Hypothalamus (tissue), 51 donors: ENCODE measurements at places on chromosomes 3 and 15.

DNA sequence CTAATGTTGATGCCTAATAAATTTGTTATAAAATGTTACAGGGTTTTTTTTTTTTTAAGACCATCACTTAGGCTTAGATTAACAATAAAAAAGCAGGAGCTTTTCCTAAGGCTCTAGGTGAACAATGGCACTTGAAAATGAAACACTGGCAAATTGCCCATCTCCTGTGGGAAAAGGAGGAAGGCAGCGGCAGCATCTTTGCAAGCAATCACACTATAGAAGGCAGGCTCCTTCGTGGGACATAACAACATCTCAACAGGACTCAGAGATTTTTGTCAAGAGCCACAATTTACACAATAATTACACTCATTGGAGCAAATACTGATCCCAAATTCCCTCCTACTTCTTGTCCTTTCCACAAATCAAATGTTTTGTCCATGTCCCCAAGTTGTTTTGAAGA lies 646.7 kb downstream of the ROBO2 start:
- DNase-seq: no peak

DNA sequence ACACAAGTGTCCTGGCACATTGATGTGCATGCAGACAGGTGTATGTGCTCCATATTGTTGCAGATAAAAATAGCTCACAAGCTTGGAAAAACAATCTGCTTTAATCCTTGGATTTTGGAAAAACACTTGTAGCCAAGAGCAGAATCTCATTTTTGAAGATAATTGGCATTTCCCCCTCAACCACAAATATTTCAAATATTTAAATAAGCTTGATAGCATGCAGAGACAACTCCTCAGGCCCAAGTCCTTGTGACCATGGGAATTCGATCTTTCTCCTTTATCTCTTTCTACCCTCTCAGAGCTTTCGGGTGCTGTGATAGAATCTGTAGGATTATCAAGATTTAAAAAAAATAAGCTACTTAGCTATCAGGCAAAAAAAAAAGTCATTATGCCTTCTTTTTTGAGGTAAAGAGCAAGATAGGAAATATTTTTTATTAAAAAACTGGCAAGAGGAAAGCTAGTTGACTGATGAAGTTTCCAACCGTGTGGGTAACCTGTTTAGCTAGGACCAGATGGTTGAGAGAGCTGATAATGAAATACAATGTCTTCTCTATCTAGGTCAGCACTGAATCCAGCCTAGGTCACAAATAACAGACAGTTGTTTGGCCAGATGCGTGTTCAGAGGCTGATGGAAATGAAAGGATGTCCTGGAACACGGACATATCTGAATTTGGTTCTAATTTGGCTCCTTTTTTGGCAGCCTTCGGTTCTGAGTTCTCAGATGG lies 54.9 kb upstream of the SNRK start:
- DNase-seq: no peak

DNA sequence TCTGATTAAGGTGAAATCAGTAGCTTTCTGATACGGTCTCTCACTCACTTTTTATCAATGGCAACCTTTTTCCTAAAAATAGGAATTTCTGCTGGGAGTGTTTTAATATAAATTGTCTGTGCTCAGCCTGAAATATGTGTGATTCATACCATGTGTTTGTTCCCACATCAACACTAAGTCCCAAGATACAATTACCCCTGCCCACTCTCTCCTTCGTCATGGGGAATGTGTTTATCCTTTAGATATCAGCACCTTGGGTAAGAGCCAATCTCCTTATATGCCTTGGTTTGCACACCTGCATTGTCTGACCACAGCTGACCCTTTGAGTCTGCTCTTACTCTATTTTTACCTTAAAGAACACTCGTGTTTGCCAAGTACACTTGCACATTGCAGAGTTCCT lies 356.4 kb downstream of the LPP start:
- DNase-seq: no peak

GRCh38 chr3:146449076-146449475 lies 20.3 kb downstream of the PLSCR2 start:
- DNase-seq: no peak

DNA sequence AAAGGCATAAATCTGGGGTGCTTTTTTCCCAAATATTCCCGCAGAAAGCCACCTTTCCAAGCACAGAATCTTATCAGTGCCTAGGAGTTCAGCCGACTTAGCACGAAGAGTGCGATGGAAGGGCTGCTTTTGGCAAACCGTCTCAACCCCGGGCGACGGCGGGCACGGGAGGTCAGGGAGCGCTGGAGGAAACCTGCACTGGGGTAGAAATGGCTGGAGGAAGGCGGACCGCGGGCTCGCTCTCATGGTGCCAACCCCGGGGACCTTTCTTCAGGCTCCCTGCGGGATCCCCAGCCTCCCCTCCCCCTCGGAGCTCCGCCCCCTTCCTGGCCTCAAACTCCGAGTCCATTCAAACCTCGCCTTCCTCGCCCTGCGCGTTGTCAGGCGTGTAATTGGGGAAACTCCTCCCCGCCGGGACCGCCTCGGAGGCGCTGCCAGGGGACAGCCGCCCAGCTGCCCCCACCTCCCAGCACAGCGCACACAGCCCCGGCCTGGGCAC lies at the start of gene GABRG3:
TSS of gene GABRG3 (plus strand) at position 470 of the 499 bp plus-strand sequence.
- DNase-seq: no peak

DNA sequence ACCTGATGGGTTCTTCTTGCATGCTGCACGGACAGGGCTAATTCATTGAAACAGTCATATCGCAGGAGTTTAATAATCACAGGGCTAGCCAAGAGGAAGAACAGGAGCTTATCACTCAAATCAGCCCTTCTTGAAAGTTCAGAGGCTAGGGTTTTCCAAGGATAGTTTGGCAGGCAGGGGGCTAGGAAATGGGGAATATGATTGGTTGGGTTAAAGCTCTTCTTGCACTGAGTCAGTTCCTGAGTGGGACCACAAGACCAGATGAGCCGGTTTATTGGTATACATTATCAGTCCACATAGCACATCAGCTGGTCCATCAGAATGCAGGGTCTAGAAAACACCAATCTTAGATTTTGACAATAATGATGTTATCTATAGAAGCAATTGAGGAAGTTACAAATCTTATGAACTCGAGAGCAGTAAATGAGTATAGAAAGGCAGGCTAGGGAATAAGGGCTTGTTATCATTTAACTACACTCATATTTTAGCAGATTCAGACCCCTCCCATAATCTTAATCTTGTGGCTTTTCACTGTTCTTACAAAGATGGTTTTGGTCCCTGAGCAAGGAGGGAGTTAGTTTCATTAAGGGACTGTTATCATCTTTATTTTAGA lies 58.1 kb upstream of the SLC25A36 start:
- no peak for DNase-seq

DNA sequence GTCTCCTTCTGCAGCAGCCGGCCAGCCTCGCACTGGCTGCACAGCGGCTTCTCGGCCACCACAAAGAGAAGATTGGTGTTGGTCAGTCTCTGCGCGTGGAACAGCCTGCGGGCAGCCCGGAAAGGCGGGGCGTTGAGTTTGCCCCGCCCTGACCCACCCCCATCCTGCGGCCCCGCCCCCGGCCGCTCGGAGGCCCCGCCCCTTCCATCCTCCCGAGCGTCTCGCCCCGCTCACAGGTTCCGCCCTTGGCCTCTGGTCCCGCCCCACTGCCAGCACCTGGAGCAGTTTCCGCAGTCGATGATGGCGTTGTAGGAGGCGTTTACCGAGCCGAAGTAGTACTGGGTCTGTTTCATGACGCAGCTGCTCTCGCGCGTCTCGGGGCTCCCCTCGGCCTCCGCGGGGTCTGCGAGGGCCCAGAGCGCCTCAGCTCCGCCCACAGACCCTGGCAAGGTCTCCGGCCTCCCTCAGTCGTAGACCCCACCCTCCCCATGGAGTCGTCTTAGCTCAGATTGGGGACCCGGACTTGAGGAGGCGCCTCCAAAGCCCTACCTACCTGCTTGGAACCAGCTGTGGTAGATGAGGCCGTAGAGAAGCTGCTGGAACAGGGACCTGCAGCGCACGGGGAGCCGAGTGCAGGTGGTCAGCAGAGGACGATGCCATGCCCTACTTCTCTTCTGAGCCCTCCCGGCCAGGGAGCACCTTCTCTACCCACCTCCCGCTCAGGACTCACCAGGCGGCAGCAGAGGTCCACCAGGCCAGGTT lies 5.9 kb upstream of the TMEM115 start:
- DNase-seq: peak; percentile 59

DNA sequence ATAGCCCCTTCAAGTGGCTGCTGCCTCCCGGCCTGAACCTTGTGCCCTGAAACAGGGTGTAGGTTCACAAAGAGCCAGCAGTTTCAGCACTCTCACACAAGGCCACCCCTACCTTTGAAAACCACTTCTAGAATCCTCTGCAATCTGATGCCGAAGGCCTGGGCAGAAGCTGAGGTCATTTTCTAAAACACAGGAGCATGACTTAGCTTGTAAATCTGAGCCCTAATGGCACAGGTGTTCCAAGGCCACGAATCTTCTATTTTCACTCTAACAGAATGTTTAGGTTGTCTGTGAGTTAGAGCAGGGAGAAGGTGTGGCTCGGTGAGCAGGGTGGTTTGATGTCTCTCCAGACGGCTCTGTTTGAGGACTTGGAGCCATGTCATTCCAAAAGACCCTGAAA lies 62.3 kb downstream of the SYNM start:
- no peak for DNase-seq
